Activated CD4-positive, alpha-beta T cell treated with anti-CD3 and anti-CD28 coated beads, Interleukin-2, amount 10 ng/mL, durations not matched to agents 24 days and 14 days (primary cell): ENCODE measurements at places on chromosomes 2 and 18. TPM values are rescaled to one million over a fixed set of nuclear protein-coding genes. Genes with fewer than 3 reads are reported as not detected.
A peak's percentile ranks its signal among the peaks of the same experiment; 100 is the strongest.

Gene SCN2A
- total RNA-seq: not detected in 2 replicates

Gene ANKRD12
- 60.8 TPM in 2 replicates for total RNA-seq

Gene GALR1
- not detected in 2 replicates for total RNA-seq

Gene LHCGR
- not detected in 2 replicates for total RNA-seq

Gene AGXT
- not detected in 2 replicates for total RNA-seq

Gene SAG
- not detected in 2 replicates for total RNA-seq

Gene HOXD11
- not detected in 2 replicates for total RNA-seq

Gene SATB2
- 0.07 TPM in 1 of 2 replicates, not detected in the other for total RNA-seq

Gene XIRP2
- not detected in 2 replicates for total RNA-seq

Gene EPHA4
- 0.31 and 0.63 TPM in 2 replicates for total RNA-seq

Gene GALNT5
- total RNA-seq: not detected in 2 replicates

Gene LONRF2
- 0.23 and 0.28 TPM in 2 replicates for total RNA-seq

Gene PLCD4
- 0.26 and 0.52 TPM in 2 replicates for total RNA-seq

Gene IL1R1
- total RNA-seq: 1.7 and 2.2 TPM in 2 replicates

Gene CCDC74A
- 1.5 and 2.3 TPM in 2 replicates for total RNA-seq

Gene B3GNT2
- 30.4 and 30.9 TPM in 2 replicates for total RNA-seq

Gene SERPINB7
- not detected in 2 replicates for total RNA-seq

DNA sequence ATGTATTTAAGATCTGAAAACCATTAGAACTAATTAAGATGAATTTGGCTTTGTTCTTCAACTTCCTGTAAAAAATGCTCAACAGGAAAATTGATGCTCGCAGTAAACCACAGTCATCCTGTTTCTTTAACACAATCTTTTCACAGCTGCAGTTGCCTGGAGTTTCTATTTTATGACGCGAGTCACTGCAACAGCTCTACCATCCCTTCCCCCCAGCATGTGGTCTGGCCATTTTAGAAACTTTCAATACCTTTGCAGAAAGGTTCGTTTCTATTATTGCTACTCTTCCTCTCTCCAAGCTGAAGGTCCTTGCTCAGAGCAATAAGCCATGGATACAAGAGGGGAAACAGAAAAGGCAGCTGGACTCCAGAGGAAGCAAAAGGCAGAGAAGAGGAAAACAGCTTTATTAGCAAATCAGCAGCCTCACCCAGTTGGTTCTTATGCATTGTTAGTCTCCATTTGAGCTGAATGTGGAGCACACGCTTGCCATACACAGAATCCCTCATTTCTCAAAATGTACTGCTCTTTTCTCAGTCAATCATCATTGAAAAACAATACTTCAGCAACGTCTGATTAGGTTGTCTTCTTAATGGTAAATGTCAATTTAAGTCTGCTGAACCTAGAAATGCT, 3.9 kb downstream of the WIPF1 start:
- peak; percentile 92 for DNase-seq

- DNase-seq: no peak
These were observed 92.3 kb downstream of the SEPTIN10 start for GRCh38 chr2:109521233-109522062.

DNA sequence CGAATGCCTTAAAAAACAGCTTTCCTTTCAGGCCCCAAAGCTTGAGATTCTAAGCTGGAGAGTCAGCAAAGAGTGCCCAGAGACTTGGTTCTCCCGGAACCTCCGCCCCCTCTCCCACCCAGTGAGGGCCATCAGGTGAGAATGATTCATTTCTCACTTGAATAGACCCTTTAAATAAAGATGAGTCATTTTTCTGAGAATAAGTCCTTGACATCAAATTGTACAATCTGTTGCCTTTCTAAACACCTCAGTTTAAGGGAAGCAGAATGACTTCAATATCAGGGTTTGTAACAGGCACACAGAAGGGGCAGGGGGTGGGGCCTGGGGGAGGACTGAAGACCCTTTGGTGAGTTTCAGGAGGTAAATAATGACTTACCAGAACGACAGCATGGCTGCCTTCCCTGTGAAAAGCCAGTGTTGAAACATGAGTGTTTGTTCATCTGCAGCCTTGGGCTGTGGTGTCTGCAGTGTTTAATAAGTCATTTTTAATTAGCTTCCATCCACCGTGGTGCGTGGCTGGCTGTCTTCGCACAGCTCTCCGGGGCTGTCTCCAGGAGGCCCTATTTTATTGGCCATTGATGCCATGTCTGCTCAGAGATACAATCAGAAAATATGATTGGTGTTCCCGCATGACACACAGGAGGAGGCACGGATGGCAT, 134.9 kb upstream of the ZNF236 start:
- DNase-seq: no peak

GRCh38 chr2:11444737-11445136, 21.2 kb downstream of the E2F6 start:
- DNase-seq: no peak

DNA sequence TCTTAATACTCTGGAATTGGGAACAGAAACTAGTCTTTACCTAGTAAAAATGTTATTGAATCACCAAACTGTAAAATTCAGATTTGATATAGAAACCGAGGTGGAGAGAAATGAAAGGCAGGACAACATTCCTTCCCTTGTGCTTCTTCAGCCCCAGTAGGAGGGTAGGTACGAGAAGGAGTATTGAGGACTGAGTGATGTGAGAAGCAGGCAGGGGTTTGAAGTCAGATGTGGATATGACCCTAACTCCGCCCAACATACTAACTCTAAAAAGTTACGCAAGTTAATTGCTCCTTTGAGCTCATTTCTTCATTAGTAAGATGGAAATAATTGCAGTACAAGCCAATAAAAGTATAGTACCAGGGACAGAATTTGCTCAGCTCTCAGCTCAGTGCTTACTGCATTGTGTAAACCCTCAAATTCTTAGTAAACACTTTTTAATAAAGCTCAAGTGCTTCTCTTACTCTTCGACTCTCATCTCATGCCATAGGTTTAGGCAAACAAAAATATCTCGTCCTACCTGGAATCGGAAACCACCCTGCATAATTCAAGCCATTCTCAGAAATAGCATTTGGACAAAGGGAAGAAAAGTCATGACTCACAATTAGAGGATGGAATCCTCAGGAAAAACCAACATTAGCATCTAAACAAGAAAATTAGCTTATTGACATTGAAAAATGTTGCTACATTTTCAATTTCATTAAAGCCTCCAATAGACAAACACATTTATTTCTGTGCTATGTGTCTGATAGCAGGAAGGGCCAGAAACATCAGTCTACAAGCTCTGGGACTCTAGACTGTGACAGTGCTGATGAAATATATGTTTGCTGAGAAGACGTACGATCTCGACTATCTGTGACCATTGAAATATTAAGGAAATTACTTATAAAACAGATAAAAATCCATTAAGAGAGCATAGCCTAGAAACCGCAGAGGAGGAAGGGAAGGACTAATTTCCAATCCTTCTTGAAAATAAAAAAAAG, 161.3 kb downstream of the HNMT start:
- DNase-seq: no peak

DNA sequence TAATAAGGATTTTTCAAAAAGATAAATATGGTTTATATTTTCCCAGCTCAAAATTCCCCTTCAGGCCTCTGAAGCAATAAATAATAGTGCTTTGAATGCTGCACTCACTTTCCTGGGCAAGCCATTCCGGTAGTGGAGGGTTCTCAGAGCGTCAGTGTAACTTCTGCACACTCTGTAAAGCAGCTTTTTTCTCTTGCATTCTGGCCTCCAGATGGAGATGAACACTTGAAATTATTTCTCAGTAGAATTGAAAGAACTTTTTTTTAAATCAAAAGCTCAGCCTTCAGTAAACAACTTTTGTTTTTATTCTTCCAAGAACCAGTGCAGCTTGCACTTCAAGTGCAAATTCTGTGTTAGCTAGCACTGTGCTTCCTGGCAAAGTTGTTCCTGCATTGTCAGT, 281.1 kb upstream of the RAB12 start:
- no peak for DNase-seq

- no peak for DNase-seq
These were observed 68.1 kb downstream of the EN1 start for GRCh38 chr2:118779362-118779761.

GRCh38 chr2:195094330-195094729, 562.7 kb upstream of the SLC39A10 start:
- DNase-seq: no peak

- no peak for DNase-seq
These were observed 590.9 kb upstream of the ZEB2 start for GRCh38 chr2:145110668-145111356.

GRCh38 chr2:25397777-25398176, 56.1 kb upstream of the DNMT3A start:
- no peak for DNase-seq

GRCh38 chr2:235690809-235691450, 197.1 kb downstream of the AGAP1 start:
- no peak for DNase-seq

GRCh38 chr2:35410431-35411061, 945.0 kb upstream of the CRIM1 start:
- DNase-seq: peak; percentile 78

- no peak for DNase-seq
These were observed 208.2 kb upstream of the DCC start for GRCh38 chr18:52131845-52132244.

- no peak for DNase-seq
These were observed 71.1 kb downstream of the ARHGEF33 start for GRCh38 chr2:38960609-38961320.

DNA sequence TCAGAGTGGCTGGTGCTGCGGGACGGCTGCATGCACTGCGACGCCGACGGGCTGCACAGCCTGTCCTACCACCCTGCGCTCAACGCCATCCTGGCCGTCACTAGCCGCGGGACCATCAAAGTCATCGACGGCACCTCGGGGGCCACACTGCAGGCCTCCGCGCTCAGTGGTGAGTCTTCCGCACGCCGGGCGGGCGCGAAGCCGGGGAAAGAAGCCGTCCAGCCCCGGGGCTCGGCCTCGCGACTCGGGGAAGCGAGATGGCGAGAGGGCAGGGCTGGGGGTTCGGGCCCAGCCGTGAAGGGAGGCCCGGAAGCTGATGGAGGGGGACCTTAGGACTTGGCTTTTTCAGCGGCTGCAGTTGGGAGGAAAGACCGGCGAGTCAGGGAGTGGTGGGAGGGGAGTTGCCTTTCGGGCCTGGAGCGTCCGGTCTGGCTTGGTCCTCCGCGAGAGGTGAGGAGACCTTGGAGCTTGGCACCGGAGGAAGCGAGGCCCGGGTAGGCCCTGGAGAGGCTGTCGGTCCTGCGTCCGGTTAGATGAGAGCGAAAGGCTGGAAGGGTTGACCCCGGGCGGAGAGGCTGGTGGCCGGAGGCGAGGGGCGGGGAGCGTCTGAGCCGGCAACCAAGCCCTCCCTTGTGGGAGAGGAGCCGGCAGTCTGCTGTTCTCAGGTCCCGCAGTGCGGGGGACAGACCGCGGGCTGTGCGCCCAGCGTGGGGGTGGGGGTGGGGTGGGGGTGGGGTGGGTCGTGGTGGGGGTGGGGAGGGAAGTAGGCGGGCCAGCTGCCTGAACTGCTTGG, 691 bp downstream of the BIRC6 start:
- peak; percentile 82 for DNase-seq

DNA sequence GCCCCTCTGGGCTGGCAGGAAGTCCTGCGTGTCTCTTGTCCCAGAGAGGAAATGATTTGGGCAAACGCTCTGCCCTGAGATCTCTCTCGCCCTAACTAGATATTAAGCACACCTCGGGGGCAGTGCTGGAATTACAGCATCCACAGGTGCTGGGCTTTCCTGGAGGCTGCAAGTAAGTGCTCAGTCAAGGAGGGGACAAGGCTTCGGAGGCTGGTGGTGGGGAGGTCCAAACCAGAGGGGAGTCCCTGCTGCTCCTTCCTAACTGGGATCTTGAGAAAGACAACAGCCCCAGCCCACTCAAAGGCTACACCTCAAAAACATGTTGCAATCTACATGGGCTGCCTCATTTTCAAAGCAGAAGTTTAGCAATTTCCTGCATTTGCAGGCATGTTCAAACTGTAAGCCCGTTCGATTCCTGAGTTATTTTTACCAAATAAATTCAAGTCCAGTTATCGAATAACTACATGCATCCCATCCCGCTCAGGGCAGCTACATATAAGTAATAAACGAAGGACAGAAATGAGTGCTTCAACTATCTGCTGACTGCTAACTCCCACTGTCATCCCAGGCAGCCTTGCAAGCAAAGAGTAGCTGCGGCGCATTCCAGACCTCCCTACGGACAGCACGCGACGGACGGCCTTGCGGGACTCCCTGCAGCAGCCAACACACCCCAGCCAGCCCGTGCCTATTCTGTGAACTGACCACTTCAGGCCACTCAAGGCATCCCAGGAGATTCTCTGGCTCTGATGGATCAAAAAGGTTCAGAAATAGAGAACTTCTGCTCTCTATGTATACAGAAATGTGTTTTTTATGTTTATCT, 27.5 kb downstream of the ZNF516 start:
- no peak for DNase-seq

DNA sequence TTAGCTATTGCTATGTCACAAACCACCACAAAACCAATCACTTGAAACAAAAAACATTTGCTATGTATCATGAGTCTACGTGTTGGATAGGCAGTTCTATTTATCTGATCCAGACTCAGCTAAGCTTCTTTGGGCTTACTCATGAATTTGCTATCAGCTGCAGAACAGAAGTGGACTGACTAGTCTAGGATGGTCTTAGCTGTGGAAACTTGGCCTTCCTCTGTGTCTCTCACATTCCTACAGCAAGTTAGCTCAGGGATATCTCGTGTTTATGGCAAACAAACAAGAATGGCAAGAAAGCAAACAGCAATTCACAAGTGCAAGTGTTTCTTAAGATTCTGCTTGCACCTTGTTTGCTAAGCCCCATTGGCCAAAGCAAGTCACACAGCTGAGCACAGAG, 288.0 kb upstream of the TNP1 start:
- DNase-seq: no peak

- peak; percentile 28 for DNase-seq
These were observed 76.7 kb downstream of the RND3 start for GRCh38 chr2:150410809-150411208.

DNA sequence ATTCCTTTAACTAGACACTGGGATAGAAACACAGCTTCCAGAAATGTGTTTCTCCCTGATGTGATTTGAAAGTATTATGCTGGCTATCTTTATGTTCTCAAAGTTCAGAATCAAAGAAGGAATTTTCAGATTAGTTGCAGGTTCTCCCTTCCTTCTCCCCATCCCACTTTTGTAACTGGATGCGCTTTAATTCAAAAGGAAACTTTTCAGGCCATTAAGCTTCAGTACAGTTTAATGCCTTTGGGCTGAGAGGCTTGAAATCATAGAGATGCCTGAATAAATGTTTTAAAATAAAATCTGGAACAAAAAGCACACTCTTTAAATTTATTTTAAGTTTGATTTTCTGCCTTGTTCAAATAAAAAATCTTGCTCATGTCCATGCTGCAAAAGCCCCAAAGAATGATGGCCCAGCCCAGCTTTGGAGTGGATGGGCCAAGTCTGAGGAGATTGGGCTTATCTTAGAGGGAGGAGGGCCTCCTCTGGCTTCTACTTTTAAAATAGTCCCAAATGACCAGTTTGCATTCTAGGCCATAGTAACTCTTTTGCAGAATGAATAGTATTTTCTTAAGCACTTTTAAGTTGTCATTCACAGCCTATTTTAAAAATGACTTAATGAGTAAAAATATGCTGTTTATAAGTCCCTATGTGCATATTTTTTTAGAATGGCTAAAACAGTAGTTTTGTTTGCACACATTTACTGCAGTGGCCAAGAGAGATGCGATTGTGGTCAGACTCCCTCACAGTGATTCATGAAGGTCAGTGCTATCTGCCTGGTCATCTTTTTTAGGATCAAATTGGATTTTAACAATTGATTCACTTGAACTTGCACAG, 129.2 kb downstream of the MTX2 start:
- DNase-seq: no peak

- no peak for DNase-seq
These were observed 1.2 kb upstream of the TANC1 start for GRCh38 chr2:158967114-158967730.

GRCh38 chr2:235937526-235937925, 230.7 kb downstream of the GBX2 start:
- DNase-seq: no peak

- no peak for DNase-seq
These were observed 469.5 kb upstream of the LINC00305 start for GRCh38 chr18:64618390-64618789.

GRCh38 chr2:86488561-86489250, 47.5 kb downstream of the KDM3A start:
- DNase-seq: no peak
